ENCODE measurements at places on chromosomes 2 and 18.

- DNase-seq = no peak
Observed at GRCh38 chr2:112699984-112700667, 20.7 kb upstream of the NT5DC4 start.

GRCh38 chr2:173555833-173556232, 201.2 kb downstream of the CDCA7 start:
- DNase-seq = no peak

DNA sequence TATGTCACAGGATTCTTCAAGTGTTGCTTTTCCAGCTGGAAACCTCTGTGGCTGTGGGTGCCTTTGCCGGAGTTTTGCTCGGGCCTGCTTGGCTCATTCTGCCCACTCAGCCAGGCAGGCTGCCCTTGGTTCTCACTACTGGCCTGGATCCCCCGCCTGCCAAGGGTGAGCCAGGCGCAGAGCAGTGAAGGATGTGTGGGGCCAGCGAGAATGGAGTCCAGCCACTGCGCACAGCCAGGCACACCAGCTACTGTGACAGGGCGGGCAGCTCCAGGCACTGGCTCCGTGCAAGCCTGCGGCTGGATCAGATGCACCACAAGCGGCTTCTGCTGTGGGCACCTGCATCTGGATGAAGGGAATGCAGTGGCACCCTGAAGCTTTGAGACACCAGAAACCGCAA, 257.1 kb downstream of the RPRM start:
- no peak for DNase-seq

GRCh38 chr18:6479699-6480098, 65.0 kb upstream of the L3MBTL4 start:
- DNase-seq = no peak

GRCh38 chr2:37297632-37298031, 27.0 kb downstream of the PRKD3 start:
- DNase-seq = no peak
